ENCODE measurements at places on chromosomes 3 and 15. TPM values are rescaled to one million over a fixed set of nuclear protein-coding genes. Genes with fewer than 3 reads are reported as not detected.

DNA sequence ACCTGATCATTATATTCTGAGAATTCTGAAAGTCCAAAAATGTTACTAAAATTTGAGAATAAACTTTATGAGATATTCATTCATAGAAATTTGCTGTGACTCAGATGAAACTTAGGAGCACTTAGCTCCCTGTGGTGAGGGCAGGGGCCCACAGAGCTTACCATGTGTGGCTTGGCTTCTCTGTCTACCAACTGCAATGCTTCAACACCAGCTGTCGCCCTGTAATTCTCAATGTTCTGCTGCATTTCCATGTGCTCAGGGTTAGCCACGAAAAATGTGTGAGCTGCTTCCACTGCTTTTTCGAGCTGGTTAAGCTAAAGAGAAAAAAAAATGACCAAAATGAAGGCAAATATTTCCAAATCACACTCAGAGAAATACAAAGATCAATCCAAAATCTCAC lies 125.6 kb downstream of the P3H2 start:
- DNase-seq, result no peak

DNA sequence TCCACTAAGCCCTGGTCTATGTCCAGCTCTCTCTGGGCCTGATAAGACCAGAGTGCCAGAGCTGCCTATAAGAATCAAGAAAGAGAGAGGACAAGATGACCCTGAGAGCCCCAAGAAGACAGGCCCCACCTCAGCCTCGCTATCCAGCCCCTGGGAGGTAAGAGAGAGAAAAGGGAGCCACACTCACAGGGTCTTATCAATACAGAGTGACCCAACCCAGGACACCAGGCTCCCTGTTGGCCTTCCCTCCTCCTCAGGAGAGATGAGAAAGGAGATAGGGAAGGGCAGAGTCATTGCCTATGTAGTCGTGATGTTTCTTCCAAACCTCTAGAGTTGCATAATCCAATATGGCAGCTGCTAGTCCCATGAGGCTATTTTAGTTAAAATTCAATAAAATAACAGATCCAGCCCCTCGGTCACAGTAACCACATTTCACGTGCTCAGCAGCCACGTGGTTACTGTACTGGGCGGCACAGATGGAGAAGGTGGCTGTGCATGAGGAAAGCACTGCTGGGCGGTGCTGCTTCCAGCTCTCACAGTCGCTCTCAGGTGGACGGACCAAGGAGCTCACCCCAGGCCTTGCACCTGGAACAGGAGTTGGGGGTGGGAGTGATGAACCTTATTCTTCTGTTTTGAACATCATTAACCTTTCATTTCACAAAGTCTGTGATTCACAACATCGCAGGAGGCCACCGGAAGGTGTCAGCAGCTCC lies 525.8 kb downstream of the SHQ1 start:
- DNase-seq, result no peak

- no peak for DNase-seq
Measured at GRCh38 chr3:134423153-134423552, 48.9 kb upstream of the AMOTL2 start.

DNA sequence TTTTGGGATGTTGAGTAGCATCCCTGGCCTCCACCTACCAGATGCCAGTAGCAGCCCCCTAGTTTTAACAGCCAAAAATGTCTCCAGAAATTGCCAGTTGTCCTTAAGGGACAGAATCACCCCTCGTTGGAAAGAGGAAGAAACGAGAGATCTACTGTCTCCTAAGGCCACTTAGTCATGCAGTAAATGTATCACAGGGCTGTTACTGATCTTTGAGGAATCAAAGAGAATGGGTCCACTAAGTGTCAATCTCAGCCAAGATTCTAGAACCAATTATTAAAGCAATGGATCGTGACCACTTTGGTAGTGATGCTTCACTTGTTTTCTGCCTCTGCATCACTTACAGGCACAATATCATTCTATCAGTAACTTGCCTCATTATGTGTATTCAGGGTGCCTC lies 26.4 kb downstream of the POLG start:
- DNase-seq, result no peak

GRCh38 chr3:23172059-23172458 lies 31.1 kb upstream of the UBE2E2 start:
- no peak for DNase-seq

The LSM3 gene
- 23.0 TPM for total RNA-seq

GRCh38 chr3:52774901-52775864 lies 2.2 kb upstream of the ITIH1 start:
- no peak for DNase-seq

DNA sequence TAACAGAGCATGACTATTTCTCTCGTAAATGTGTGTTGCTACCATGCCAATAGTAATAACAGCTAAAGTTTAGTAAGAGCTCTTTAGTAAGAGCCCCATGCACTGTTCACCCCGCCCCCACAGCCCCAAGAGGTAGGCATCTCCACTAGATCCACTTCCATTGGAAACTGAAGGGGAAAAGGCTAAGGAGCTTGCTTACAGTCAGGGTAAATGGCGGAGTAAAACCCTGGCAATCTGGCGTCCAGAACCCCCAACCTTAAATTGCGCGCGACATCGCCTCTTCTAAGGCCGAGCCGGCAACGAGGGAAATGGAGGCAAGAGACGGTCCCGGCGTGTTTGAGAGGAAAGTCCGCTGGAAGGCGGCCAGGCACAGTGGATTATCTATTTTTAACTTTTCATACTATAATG lies 654 bp upstream of the C3orf38 start:
- peak; percentile 65 for DNase-seq

- no peak for DNase-seq
Measured at GRCh38 chr15:82999426-82999825, 12.0 kb downstream of the C15orf40 start.

DNA sequence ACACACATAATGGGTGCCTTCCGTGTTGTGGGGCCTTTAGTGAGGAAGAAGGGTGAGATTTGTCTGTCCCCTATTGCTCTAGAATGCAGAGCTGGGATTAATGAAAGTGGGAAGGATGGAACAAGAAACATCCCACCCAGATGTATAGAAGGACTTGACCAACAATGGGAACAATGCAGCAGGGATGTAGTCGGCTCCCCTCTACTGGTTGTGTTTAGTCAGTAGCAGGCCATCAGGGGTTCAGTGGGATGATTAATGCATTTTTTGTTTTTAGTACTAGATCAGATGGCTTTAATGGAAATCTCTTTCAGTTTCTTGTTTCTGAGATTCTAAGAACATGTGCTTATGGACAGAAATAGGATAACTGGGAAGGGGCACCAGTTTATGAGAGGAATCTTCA lies 156.0 kb upstream of the ROPN1 start:
- no peak for DNase-seq

DNA sequence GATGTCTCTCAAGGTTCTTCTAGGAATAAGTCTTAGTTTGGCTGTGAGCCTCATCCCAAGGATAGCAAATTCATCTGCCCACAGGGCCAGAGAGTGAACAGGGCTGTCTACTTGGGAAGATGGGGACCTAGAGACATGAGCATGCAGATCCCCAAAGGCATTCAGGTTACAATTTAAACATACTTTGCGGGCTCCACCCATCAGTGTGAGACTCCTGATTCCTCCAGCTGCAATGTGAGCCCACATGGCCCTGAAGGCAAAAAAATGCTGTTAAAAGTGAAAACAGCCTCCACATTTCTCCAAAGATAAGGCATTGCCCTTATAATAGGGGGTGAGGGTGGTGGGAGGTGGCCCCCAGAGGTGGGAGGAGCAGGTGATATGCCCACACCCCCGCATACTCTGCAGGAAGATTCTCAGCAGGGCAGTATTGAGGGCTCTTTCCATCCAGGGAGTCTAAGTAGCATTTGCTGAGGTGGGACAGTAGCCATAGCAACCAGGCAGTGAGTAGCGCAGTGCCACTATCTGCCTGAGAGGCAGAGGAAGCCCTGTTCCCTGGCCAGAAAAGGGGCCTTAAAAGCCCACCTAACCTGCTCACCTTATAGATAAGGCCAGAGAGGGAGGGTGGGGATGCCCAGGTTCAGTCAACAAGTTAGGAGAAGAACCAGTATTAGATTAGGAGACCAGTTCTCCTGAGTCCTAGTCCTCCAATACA lies 31.2 kb downstream of the TGM4 start:
- DNase-seq, result no peak

GRCh38 chr3:37198996-37199395 lies 24.6 kb upstream of the LRRFIP2 start:
- DNase-seq, result no peak

DNA sequence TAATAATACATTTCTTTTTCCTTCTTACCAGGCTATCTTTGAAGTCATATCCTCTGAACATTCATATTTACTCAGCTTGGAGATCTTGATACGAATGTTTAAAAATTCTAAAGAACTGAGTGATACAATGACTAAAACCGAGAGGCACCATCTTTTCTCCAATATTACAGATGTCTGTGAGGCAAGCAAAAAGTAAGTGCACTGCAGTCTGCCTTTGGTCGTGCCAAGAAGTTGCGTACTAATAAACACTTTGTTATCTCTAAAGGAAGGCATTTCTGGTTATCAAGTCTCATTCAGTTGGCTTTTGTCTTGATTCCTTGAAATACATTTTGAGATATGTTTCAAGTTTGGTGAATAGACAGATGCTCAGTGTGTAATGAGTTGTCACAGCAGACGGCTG lies 31.6 kb downstream of the ARHGEF26 start:
- no peak for DNase-seq

DNA sequence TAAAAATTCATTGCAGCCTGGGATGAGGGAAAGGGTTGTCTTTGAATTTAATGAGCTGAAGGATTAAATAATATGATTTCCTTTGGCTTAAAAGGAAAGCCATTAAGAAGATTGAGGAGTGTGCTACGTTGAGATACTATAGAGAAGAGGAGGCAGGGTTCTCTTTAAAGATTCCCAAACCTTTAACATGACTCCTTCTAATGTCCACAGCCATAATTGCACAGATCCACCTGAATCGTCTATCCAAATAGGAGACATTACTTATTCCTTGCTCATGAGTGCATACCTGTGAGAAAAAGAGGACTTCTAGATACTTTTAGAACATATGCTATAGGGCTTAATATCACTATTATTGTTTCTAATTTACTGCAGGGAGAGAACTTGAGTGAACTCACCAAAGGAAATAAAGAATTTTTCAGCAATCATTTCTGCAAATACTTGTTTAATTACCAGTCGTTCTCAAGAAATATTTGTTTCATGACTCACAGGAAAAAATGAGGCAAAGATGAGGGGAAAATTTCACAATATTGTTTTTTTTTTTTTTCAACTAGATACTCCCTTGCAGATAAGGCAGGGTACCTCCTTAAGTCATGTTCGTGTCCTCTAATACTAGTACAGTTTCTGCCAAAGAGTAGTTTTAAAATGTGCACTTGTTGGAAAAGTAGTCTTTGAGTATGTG lies 8.9 kb upstream of the SUCNR1 start:
- DNase-seq, result no peak

DNA sequence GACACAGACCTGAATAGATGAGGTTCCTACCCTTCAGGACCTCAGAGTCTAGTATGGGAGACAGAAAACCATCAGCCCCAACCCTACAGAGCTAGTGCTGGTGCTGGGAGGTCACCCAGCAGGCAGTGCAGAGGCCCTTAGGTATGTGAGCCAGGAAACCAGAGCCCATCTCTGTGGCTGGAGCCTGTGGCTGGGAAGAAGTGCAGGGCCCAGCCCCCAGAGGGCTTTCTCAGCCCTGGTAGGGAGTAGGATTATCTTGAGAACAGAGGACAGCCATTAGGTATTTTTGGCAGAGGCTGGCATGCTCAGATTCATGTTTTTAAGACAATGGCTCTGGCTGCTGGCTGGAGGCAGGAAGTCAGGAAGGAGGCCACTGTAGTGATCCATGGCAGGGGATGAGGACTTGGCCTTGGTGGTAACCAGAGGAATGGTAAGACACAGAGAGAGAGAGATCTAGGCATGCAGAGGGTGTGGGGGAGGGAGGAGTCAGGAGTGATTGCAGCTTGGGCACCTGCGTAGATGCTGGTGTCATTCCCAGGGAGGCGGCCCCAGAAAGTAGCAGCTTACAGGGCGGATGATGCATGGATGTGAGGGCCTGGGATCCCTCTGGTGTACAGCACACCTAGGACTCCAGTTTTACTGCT lies 220.9 kb upstream of the EIF1B start:
- no peak for DNase-seq

DNA sequence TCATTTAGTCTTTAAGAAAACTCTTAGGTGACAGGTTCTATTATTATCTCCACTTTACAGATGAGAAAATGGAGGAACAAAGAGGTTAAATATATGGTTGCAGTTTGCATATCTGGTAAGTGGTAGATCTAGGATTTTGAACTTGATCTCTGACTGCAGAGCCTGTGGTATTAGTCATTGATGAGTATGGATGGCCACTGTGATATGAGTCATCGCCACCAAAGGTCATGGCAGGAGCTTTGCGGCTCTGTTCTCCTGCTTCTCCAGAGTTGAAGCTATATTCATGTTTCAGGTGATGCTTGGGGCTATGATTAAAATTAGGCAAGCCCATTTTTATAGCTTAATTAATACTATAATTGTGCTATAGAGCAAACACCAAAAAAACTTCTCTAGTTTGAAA lies 306.2 kb upstream of the DPPA4 start:
- DNase-seq, result peak; percentile 12

The RASGRP1 gene
- 120 TPM for total RNA-seq

DNA sequence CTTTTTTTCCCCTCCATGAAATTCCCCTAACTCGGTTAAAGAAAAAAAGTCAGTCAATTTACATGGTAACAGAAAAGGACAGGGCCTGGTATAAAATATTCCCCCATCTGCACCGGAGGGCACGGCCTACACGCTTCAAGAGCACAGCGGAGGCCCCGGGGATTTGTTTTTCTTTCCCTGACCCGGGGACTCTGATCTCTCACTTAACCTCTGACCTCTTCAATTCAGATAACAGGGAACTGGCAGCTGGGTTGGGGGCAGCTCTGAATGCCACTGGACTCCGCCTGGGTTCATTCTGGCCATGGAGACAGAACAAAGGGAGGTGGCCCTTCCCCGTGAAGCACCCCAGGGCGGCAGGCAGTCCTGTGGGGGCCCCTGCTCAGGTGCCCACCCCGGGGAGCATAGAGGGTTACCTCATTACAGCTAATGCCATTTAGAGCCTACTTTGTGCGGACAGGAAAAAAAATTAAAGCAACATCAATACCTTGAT lies 257.5 kb downstream of the SHQ1 start:
- DNase-seq, result no peak

DNA sequence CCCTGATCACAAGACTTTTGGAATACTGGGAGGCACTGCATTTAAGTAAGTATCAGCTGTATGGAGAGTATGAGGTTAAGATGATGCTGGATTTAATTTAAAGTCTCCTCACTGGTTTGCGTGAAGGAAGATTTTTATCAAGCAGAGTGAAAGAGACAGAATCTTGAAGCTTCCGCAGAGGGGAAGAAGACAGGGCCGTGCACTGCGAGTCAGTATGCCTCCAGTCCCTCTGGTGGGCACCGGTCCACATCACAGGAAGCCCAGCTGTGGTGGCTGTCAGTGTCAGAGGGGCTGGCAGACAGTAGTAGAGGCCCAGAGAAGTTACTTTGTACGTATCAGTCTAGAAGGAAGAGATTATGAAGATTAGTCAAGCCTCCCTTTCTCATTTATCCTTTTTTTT lies 379.0 kb upstream of the TPRG1 start:
- DNase-seq, result peak; percentile 20

Data from activated CD4-positive, alpha-beta T cell treated with anti-CD3 and anti-CD28 coated beads for 36 hours (primary cell).